ENCODE measurements at places on chromosomes 7 and 10. TPM values are rescaled to one million over a fixed set of nuclear protein-coding genes. Genes with fewer than 3 reads are reported as not detected.

The TMEM213 gene
- total RNA-seq = 0.05 TPM

GRCh38 chr7:127226685-127227374 lies 25.9 kb downstream of the GRM8 start:
- no peaks in the 10 kb centered on the region for H3K36me3 ChIP-seq

The CEP55 gene
- 28.7 TPM for total RNA-seq

DNA sequence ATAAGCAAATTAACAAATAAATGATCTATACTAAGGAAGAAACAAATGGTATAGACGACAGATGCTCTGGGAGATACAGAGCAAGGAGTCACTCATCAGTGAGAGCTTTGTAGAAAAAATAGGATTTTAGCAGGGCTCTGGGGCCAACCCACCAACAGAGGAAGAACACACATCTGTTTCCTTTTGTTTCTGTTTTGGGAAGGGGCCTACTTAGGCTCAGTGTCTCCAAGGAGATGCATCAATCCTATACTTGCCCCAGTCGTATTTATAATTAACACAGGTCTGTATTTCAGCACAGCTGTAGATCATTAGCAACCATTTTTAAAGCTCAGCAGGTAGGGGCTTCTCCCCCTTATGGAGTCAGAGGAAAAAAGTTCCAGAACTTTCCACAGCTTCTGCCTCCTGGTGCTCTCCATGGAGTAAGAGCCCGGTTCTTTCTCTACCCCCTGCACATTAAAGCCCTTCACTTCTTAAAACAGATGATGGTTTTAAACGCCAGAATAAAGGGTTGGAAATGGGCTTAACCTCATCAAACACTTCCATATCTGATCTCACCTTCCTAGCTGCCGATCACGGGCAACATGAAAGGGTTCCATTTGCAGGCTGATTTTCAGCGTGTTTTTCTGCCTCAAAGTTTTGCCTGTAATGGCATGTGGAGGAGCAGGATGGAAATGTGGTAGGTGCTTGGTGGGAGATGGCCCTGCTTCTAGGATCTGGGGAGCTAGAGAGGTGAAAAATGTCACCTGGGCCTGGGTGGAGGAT lies 291.7 kb downstream of the TCF7L2 start:
- H3K27ac ChIP-seq = no peak overlapping the region
- DNase-seq = no peak
- H3K4me3 ChIP-seq = no peak overlapping the region
- H3K27me3 ChIP-seq = peaks cover 16% of the 10 kb centered on the region
- no peaks in the 10 kb centered on the region for H3K36me3 ChIP-seq

DNA sequence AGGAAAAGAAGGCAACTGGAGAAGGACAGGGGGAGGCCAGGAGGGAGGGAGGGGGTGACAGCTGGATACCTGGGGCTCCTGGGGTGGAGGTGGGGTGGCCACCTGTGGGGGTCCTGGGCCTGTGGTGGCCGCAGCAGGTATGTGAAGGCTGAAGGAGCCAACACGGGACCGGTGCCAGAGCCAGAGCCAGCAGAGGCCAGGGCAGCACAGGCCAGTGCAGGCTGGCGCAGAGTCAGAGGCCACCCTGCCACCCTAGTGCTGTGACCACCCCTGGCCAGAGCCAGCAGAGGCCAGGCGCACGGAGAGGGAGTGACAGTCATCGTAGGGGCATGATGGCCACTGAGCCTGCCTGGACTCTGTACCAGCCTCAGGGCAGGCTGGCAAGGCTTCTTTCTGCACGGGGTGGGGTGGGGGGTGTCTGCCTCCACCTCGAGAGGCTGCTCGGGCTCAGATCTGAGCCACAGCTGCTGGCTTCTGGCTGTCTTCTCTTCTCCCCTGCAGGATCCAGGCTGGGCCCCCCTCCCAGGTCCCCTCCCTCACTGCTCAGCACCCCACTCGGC lies 28.8 kb downstream of the YKT6 start:
- peaks cover 17% of the 10 kb centered on the region for H3K27me3 ChIP-seq
- H3K4me1 ChIP-seq = no peaks in the 10 kb centered on the region
- no peak overlapping the region for H3K4me3 ChIP-seq
- H3K27ac ChIP-seq = no peak overlapping the region

DNA sequence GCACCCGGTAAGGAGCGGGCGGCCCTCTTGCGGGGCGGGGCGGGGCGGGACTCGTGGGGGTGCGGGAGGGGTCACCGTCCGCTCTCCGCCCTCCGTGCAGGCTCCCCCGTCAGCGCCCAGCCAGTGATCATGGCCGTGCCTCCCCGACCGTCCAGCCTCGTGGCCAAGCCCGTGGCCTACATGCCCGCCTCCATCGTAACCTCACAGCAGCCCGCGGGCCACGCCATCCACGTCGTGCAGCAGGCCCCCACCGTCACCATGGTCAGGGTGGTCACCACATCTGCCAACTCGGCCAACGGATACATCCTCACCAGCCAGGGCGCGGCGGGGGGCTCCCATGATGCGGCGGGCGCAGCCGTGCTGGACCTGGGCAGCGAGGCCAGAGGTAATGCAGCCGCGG lies 16.2 kb upstream of the AP5Z1 start:
- DNase-seq = no peak
- H3K4me1 ChIP-seq = no peaks in the 10 kb centered on the region
- no peak overlapping the region for H3K27ac ChIP-seq
- H3K27me3 ChIP-seq = no peaks in the 10 kb centered on the region
- H3K36me3 ChIP-seq = peaks cover 82% of the 10 kb centered on the region

The ZCWPW1 gene
- 4.8 TPM for total RNA-seq

The ZNF488 gene
- 0.24 TPM for total RNA-seq

DNA sequence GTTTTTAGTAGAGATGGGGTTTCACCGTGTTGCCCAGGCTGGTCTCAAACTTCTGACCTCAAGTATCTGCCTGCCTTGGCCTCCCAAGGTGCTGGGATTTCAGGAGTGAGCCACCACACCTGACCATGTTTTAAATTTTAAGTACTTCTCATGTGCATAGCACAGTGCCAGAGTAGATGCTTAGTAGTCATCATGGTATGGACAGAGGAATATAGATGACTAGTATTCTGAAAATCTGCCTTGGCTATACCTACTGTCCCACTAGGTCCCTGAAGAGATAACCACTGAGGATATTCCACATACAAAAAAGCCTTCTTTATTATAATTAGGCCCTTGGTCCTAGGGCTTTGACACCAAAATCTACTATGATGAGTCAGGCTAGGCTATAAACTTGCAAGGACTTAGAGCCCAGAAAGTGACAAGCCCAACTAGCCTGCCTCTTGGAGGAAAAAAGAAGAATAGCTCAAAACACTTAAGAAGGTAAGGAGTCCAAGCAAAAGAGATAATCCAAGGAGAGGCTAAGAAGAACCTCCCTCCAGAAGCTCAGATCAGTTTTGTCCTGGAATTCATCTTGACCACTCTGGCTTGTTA lies 34.0 kb downstream of the LUC7L2 start:
- H3K36me3 ChIP-seq = peaks cover 12% of the 10 kb centered on the region
- H3K4me1 ChIP-seq = peaks cover 9% of the 10 kb centered on the region
- no peak for DNase-seq
- no peak overlapping the region for H3K4me3 ChIP-seq

The TAS2R5 gene
- 0.57 TPM for total RNA-seq

DNA sequence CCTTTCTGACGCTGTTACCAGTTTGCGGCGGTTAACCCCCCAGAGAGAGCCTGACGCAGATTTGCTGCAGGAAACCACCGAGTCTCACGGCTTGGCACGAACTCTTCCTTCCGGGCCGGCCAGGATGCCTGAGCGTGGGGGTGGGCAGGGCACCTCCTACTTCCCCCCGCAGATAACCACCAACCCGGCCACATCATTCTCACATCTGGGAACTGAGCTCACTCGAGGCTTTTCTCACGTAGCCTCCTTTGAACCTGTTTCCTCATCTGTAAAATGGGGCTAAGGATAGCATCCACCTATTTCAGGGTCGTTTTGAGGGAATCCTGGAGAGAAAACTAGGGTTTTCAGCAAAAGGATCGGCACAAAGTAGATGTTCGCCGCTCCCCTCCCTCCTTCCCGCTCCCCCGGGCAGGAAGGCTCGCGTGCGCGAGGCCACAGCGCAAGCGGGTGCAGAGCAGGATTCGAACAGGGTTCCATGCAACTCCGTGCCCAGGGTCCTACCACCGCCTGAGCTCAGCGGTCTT lies 23.6 kb downstream of the DDIT4 start:
- no peaks in the 10 kb centered on the region for H3K36me3 ChIP-seq
- no peaks in the 10 kb centered on the region for H3K27me3 ChIP-seq
- peak overlapping the region; percentile 92 for H3K27ac ChIP-seq
- H3K4me1 ChIP-seq = peaks cover 66% of the 10 kb centered on the region
- DNase-seq = peak; percentile 95
- H3K4me3 ChIP-seq = peak overlapping the region; percentile 52
